ENCODE measurements at places on chromosomes 11 and 22. TPM values are rescaled to one million over a fixed set of nuclear protein-coding genes. Genes with fewer than 3 reads are reported as not detected.

The INS gene
- not detected for total RNA-seq

The KIF18A gene
- not detected for total RNA-seq

DNA sequence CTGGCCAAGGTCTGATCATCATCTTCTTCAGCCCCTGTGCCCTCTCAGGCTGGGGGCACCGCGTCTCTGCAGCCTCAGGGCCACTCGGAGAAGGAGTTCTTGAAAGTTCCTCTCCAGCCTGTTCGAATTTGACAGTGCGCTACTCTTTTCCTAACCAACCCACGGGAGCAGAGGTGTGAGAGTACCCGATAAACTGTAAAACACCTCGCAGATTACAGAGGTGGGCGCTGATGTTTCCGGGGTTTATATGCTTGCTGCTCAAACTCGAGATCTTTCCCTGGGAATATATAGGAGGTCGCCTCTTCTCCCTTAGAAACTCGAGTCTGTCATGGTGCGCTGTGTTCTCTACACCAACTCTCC is 515 bp downstream of the CTR9 start:
- peak overlapping the region; percentile 88 for H3K4me3 ChIP-seq
- H3K36me3 ChIP-seq, result no peaks in the 10 kb centered on the region
- no peaks in the 10 kb centered on the region for H3K27me3 ChIP-seq
- DNase-seq, result no peak
- peaks cover 11% of the 10 kb centered on the region for H3K4me1 ChIP-seq
- peak overlapping the region; percentile 96 for H3K27ac ChIP-seq

DNA sequence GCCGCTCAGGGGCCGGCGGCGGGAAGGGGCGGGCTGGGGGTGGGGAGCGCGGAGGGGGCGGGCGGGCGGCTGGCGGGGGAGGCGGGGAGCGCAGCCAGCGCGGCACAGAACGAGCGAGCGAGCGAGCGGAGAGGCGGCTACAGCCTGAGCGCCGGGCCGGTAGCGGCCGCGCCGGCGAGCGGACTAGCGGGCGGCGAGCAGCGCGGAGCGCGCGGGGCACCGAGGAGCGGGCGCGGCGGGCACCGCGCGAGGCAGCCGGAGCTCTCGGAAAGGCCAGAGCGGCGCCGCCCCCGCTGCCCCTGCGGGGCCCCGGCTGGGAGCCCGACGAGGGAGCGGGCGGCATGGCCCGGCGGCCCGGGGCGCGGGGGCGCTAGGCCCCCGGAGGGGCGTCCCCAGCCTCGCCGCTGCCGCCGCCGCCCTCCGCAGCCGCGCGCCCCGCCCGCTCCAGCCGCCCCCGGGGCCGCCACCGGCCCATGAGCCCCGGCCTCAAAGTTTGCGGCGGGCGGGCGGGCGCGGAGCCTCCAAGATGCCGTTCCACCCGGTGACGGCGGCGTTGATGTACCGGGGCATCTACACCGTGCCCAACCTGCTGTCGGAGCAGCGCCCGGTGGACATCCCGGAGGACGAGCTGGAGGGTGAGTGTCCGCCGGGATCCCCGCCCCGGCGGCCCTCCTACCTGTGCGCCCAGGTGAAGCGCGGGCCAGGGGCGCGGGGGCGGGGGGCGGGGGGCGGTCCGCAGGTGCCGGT is at the start of gene CABP7:
TSS of gene CABP7 (plus strand) at position 105 of the 747 bp plus-strand sequence. CDS start at position 527, 422 bp downstream.
- no peak for DNase-seq
- no peaks in the 10 kb centered on the region for H3K36me3 ChIP-seq
- no peak within 1 kb of the TSS for H3K27ac ChIP-seq

- H3K27ac ChIP-seq, result peak overlapping the region; percentile 99
- no peaks in the 10 kb centered on the region for H3K36me3 ChIP-seq
- no peak for DNase-seq
- no peaks in the 10 kb centered on the region for H3K27me3 ChIP-seq
Observed at GRCh38 chr22:46072981-46073682, 77.2 kb upstream of the PPARA start.

GRCh38 chr11:22454461-22455090 is 116.4 kb downstream of the SLC17A6 start:
- H3K4me3 ChIP-seq, result no peak overlapping the region
- no peaks in the 10 kb centered on the region for H3K36me3 ChIP-seq
- no peaks in the 10 kb centered on the region for H3K27me3 ChIP-seq
- no peaks in the 10 kb centered on the region for H3K4me1 ChIP-seq

GRCh38 chr11:20474176-20474881 is 86.8 kb downstream of the PRMT3 start:
- peak; percentile 34 for DNase-seq
- H3K4me3 ChIP-seq, result no peak overlapping the region
